Stimulated activated CD4-positive, alpha-beta T cell treated with anti-CD3 and anti-CD28 coated beads, TNF-alpha, amount 100 ng/mL, for 4 hours (primary cell): ENCODE measurements at places on chromosomes 1 and 21.

- DNase-seq, result no peak
Observed at GRCh38 chr1:33878392-33878791, 14.5 kb downstream of the HMGB4 start.

GRCh38 chr1:38178216-38178615, 131.6 kb upstream of the POU3F1 start:
- no peak for DNase-seq

- DNase-seq, result no peak
Observed at GRCh38 chr1:167676916-167677848, 44.6 kb upstream of the MPZL1 start.

GRCh38 chr1:210830034-210831028, 303.6 kb downstream of the KCNH1 start:
- no peak for DNase-seq

GRCh38 chr21:34593954-34594531, 20.9 kb downstream of the RCAN1 start:
- DNase-seq, result no peak
